ENCODE measurements at places on chromosomes 1 and 21.

GRCh38 chr1:233735331-233735730 is 121.4 kb downstream of the KCNK1 start:
- no peak for DNase-seq

DNA sequence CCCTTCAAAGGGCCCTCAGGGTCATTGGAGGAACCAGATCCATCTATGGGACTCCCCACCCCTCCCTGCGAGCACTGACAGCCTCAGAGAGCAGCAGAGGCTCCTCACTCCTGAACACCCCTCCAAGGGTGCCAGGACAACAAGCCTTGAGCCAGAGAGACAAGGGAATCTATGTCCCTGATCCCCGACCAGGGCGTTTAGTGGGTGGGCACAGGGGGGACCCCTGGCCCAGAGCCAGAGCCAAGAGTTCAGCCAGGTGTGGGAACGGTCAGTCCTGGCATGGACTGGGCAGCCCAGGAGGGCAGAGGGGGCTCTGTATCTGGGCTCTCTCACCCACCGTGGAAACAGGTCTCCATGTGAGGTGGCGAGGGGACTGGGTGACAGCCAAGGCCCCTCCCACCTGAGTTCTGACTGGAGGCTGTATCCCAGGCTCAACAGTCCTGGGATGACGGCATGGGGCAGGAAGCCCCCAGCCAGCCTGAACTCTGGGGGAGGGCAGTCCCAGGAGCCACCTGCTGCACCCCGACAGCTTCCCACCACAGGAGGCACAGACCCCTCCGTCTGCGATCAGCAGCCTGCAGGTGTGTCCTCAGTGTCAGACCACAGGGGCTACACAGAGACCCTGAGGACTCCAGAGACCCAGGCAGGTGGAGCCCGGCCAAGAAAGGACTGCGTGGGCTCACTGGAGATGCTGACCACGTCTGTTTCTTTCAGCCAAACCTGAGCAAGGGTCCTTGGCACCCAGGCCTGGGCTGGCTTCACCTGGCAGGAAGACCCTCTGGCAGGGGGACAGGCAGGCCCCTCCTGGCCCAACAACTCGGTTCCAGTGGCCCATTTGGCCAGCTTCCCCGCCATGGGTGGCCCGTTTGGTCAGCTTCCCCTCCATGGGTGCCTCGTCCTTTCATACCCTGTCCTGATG is 11.2 kb upstream of the SRARP start:
- no peak for DNase-seq

- no peak for DNase-seq
Observed at GRCh38 chr1:151716771-151717631, at the start of gene CELF3. Gene CELF3, minus strand, starts transcription at chr1:151716803. Its CDS starts 783 bp downstream, at chr1:151716020.

DNA sequence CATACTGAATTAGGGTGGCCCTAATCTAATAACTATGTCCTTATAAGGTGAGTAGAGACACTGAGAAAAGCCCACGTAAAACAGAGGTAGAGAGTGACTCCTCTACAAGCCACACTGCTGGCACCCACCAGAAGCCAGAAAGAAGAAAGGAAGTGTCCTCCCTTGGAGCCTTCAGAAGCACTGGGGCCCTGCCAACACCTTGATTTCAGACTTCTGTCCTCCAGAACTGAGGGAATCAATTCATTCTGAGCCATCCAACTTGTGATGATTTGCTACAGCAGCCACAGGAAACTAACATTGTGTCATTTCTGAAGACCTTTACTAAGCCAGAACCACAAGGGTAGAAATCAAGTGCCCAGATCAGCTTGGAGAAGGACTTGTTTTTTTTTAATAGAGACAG is 15.0 kb downstream of the GNB1 start:
- no peak for DNase-seq

DNA sequence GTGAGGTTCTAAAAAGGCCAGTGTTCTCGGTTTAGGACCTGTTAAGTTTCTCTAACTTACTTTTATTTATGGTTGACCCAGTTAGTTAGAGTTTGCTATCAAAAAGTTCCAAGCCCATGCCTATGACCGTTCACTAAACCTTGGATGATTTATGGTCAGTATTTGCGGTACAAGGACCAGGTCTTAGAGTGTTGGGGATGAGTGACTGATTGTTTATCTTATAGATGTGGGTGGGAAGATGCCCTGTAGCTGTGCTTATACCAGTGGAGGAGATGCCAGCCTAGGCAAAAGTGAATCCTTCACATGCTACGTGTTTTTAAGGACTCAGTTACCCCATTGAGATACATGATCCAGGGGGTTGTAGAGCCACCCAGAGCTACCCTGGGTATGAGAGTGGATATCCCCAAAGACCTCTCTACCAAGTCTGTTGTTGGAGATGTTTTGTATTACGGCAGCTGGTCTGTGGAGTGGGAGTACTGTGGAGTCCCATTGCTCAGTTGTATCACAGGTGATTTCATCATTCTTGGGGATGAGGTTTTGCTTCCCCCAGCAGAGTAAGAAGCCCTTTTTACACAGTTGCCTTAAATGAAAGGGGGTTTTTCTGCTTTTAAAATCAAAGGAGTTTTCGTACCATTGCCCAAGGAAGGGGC is 2.1 kb downstream of the SLC22A15 start:
- no peak for DNase-seq

DNA sequence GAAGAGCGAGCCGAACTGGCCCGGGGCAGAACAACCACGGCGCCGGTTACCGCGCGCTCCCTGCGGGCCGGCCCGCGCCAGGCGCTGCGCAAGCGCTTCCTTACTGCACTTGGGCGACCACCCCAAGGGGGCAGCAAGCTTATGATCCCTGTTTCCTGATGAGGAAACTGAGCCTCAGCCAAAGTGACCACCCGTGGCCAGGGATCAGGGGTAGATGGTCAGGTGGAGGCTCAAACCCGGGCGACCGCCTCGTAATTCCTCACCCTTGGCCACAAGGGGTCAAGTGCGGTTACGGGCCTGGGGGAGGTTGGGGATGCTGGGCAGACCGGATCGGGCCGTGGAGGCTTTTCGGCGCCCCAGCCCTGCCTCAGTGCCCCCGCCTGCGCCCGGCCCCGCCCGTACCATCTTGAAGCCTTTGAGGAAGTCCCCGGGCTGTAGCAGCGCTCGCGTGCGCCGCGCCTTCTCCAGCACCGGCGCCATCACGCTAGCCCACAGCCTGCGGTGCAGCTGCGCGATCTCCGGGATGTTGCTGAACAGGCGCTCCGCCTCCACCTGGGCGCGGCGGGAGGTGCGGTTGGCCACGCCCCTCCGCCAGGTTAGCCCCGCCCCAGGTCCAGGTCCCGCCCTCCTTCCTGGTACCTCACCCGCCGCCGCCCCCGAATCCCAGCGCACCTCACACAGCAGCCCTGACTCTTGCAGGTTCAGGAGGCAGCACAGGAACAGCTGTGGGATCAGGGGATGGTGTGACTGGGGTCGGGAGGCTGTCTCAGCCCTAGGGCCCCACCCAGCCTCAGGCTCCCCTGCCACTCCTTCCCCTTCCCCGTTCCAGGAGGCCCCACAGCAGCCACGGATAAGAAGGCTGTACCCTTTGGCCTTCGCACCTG is 5.4 kb upstream of the TNFRSF25 start:
- DNase-seq = no peak

DNA sequence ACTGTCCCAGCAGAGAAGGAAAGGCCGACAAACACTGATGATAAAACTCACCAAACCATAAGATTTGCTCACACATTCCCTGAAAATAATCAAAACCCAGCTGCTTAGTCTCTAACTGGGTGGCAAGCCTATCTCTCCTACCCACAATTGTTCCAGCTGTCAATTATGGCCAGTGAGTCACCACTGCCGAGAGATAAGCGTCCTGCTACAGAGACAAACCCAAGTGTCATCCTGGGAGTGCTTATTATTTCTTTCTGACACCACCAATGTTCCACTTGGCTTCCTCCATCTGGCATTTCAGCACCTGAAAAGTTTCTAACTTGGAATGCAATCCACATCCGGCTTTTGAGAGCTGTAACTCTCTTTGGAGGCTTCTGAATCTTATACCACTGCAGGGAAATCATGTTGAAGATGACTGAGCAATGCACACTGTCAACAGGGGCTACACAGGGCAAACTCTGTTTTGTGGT is 51.5 kb upstream of the VAV3 start:
- no peak for DNase-seq

- no peak for DNase-seq
Observed at GRCh38 chr1:55214212-55214933, 791 bp downstream of the USP24 start.

DNA sequence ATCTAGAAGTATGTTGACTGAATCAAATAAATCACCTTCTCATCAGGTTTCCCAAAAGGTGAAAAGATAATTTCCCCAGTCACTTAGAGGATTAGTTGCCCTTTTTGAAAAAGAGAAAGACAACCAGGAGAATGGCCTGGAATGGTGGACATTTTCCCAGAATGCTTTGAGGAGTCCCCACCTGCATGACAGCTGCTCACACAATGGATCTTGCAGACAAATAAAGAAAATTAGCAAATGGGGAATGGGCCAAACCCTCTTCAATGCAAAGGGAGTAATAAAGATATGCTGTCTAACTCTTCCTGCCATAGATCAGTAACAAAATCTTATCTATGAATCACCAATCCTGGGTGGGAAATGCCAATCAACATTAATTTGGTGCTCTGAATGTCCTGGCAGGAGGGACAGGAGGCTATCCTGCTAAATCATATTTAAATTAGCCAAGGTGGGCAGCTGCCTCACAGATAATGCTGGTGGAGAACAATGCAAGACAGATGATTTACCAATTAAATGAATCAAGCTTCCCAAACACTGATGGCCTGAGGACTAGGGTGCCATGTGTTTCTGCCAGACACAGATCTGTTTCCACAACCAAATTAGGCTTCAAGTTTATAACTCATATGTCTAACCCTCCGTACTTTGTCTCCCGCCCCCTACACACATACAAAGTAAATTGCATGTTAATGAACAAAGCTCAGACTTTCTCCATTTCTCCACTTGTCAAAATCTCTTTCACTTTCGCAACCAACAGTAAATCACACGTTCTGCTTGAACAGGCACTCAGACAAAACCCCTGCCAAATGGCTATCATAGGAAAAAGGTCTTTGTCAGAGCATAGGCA is 488.0 kb upstream of the PLXNA2 start:
- no peak for DNase-seq

DNA sequence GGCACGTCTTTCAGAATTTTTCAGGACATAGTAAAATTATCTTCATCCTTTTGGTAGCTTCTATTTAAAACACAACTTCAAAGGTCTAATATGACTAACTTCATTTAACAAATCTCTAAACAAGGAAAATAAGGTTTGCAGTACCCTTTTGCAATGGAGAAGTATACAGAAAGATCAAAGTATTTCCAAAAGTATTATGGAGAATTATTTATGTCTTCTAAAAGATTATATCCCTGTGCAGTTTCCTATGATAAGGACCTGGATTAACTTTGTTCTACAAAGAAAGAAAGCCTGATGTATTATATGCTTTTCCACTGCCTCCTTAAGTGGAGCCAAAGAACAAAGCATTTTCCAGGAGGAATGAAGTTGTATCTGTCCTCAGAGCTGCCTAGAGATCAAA is 353.0 kb upstream of the RUNX1 start:
- DNase-seq = no peak

GRCh38 chr1:78536427-78536826 is 45.7 kb downstream of the PTGFR start:
- DNase-seq = no peak

GRCh38 chr1:67894981-67895735 is 61.9 kb upstream of the GNG12 start:
- no peak for DNase-seq

DNA sequence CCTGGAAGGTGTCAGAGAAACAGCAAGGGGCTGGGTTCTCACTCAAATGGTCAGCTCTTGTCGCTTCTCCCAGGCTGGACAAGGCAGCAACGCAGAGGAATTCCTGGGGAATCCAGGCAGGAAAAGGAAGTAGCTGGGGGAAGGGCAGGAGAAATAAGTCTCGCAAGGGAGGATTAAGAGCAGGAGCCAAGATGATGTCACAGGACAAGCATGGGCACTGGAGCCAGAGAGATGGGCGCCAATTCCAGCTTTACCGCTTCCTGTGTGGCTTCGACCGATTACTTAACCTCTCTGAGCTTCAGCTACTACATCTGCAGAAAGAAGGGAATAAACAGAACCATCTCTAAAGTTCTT is 70.5 kb downstream of the SSBP3 start:
- no peak for DNase-seq

DNA sequence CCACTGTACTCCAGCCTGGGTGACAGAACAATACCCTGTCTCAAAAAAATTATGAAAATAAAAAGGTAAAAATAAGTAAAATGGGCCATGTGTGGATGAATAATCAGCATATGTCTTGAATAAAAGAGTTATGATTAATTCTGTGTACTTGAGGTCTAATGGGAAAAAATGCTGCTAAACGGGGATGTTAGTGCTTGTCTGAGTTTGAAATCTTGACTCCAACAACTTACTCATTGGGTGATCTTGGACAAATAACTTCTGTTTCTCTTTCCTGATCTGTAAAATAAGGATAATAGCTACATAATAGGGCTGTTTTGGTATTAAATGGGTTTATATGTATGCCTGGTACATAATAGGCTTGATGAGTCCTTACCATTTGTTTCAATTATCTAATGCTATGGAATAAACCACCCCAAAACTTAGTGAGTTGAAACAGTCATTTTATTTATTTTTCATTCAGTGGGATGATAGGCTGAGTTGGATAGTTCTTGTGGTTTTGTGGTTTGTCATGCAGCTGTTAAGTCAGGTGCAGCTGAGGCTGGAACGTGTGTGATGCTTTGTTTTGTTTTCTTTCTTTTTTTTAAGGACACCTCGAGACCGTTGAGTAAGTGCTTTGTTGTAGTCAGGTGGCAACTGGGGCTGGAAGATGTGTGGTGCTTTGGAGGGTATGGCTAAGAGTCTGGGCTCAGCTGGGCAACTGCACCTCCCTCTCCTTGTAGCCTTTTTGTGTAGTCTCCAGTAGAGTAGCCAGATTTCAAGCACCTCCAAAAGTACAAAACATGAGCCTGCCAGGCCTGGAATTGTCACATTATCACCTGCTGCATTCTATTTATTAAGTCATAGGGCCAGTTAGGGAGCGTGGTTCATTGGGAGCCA is 4.9 kb downstream of the MDM4 start:
- no peak for DNase-seq

DNA sequence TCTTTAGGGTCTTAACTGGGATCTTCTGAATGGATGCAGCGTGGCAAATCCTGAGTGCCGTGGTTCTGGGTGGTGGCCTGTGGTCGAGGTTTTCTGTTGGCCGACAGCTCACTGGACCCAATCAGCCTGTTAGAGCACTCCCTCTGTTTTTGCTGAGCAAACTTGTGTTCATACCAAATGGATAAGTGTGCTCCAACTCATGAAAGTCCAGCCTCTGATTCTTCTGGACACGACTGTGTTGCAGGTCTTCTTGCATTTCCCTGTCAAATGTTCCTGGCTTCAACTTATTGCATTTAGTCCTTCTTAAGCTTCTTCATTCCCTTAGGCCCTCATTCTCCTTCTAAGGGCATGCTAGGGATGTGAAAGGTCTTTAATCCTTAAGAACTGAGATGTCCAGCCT is 63.7 kb downstream of the AJAP1 start:
- DNase-seq = no peak

DNA sequence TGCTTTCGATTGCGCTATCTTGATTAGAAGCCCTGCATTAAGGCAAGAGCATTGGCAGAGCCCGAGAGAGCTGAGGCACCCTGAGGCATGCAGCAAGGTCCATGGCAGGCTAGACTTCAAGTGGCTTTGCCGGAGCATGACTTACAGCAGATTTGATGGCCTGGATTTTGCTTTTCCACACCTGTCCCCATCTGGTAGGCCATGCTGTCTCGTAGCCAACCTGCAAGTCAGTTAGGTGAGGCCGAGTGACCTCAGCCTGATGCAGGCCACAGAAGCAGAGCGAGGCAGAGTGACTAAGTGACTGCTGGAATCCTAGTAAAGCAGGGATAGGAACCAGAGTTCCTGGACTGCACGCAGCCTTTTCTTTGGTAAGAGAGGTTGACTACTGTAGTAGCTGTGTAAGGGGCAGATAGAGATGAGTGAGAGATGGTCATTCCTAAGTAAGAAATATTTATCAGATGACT is 148.9 kb downstream of the PBX1 start:
- DNase-seq = no peak
